ENCODE measurements at places on chromosomes 1 and 21. TPM values are rescaled to one million over a fixed set of nuclear protein-coding genes. Genes with fewer than 3 reads are reported as not detected.
A peak's percentile ranks its signal among the peaks of the same experiment; 100 is the strongest.

The ITLN1 gene
- total RNA-seq = not detected

DNA sequence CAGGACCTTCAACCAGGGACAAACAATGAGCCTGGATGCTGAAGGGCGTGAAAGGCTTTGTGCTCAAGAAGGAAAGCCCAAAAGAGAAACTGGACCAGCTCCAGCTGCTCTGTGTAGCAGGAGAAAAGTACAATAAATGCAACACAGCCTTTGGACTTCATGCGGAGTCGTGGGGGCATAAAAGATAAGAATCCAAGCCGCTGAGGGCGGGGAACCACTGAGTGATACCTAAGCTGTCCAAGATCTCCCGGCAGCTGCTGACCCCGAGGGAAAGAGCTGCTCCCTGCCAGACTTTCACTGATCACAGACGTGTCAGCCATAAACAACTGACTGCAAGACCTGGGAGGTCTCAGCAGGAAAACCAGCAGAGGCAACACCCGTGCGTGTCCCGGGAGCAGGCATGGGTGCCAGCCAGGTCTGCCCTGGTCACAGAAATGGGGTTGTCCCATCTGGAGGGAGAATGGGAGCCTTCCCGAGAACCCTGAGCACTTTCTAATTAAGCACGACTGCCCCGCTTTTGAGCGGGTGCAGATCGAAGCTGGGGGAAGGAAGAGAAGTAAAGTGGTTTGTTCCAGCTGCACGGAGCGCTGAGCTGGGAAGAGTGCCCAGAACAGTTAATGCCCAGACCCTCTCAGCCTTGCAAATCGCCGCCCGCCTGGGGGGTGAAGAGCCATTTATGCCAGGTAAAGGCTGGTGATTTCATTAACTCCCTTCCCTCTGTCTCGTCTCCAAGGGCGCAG is 68.3 kb upstream of the TARDBP start:
- DNase-seq = no peak
- H3K36me3 ChIP-seq = no peaks in the 10 kb centered on the region
- H3K4me3 ChIP-seq = no peak overlapping the region
- peaks cover 21% of the 10 kb centered on the region for H3K4me1 ChIP-seq
- peaks cover 2% of the 10 kb centered on the region for H3K27me3 ChIP-seq

DNA sequence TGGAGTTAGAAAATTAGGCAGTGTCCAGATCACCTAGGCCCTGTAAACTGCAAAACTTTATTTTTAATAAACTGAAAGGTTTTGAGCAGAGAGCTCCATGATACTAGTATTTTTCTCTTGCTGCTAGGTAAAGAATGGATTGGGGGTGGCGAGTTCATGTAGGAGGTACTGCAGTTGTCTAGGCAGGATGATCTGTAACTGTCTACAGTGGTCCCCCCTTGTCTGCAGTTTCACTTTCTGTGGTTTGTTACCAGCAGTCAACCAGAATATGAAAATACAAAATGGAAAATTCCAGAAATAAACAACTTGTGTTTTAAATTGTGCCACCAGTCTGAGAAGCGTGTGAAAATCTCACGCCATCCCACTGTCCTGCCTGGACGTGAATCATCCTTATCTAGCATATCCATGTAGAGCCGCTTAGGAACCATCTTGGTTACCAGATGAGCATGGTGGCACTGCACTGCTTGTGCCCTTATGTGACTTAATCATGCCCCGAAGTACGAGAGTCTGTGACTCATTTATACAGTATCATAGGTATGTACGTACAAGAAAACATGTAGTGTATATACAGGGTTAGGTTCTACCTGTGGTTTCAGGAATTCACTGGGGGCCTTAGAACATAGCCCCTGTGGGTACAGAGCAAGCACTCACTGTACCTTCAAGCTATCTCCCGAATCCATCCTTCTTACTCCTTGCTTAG is 94.2 kb downstream of the AHCTF1 start:
- H3K4me1 ChIP-seq = no peaks in the 10 kb centered on the region
- H3K4me3 ChIP-seq = no peak overlapping the region
- H3K27ac ChIP-seq = no peak overlapping the region
- peaks cover 16% of the 10 kb centered on the region for H3K36me3 ChIP-seq
- DNase-seq = no peak

The CRNN gene
- not detected for total RNA-seq

GRCh38 chr1:38561725-38562124 is 297.8 kb downstream of the RRAGC start:
- no peaks in the 10 kb centered on the region for H3K36me3 ChIP-seq
- H3K4me1 ChIP-seq = peaks cover 31% of the 10 kb centered on the region
- H3K27me3 ChIP-seq = no peaks in the 10 kb centered on the region

GRCh38 chr1:42765832-42766740 is 742 bp downstream of the P3H1 start:
- H3K4me1 ChIP-seq = peaks cover 46% of the 10 kb centered on the region
- no peaks in the 10 kb centered on the region for H3K27me3 ChIP-seq
- H3K36me3 ChIP-seq = peaks cover 9% of the 10 kb centered on the region
- peak overlapping the region; percentile 64 for H3K27ac ChIP-seq

DNA sequence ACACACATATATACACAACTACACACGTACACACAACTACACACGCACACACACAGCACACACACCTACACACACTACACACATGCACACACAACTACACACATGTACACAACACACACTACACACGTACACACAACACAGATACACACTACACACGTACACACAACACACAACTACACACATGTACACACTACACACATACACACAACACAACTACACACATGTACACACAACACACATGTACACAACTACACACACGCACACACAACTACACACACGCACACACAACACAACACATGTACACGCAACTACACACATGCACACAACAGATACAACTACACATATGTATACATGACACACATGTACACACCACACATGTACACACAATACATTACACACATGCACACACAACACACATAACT is 318.1 kb downstream of the CAMTA1 start:
- DNase-seq = no peak
- no peaks in the 10 kb centered on the region for H3K27me3 ChIP-seq
- no peak overlapping the region for H3K27ac ChIP-seq
- H3K4me3 ChIP-seq = no peak overlapping the region

GRCh38 chr1:29467989-29468900 is 231.9 kb downstream of the PTPRU start:
- no peaks in the 10 kb centered on the region for H3K36me3 ChIP-seq
- no peaks in the 10 kb centered on the region for H3K4me1 ChIP-seq
- no peak overlapping the region for H3K4me3 ChIP-seq
- H3K27me3 ChIP-seq = no peaks in the 10 kb centered on the region
- no peak overlapping the region for H3K27ac ChIP-seq

The CHRM3 gene
- 1.3 TPM for total RNA-seq

The C1orf185 gene
- not detected for total RNA-seq

DNA sequence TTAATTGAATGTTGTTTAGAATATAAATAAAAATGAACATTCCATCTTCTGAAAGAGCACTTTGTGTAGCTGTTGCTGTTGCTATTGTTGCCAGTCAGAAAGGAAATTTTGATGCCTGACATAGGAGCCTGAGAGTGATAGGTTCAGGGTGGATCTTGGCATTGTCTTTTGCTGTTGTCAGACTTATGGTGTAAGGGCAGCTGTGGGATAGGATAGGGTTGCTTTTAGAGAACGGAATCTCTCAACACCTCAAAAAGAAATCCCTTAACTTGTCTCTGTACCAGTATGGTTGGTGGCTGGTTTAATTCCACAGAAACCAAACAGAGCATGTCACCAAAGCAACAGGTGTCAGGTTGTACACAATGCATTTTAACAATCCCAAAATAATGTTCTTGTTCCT is 62.7 kb downstream of the ESRRG start:
- no peak overlapping the region for H3K4me3 ChIP-seq
- no peaks in the 10 kb centered on the region for H3K36me3 ChIP-seq
- H3K27me3 ChIP-seq = no peaks in the 10 kb centered on the region
